Fibroblast of pulmonary artery (primary cell): ENCODE measurements at places on chromosomes 2 and 18.

DNA sequence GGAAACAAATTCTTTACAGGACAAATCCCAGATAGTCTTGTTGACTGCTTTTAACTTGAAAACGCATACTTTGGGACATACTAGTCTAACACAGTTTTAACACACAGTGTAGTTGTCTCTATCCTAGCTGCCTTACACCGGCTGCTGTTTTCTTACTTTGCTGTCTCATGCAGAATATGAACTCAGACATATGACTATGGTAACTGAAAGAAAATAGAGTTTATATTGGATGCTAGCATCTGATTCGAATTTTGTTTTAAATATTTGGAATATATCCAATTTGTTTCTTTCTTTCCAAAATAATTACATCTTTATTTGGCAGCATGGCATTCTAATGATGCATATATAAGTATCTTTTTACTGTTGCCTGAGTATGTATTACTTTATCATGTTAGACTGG, 69.8 kb downstream of the ANKRD12 start:
- no peak for DNase-seq

DNA sequence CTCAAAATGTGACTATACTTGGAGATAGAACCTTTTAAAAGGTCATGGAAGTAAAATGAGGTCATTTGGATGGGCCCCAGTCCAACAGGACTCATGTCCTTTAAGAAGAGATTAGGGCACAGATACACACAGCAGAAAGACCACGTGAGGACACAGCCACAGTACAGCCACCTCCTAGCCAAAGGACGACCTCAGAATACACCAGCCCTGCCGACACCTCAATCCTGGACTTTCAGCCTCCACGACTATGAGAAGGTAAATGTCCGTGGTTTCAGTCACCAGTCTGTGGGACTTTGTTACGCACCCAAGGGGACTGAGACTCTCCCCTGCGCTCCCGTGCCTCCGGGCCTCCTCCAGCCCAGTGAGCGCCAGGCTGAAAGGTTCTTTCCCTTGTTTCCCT, 30.2 kb upstream of the HPCAL1 start:
- DNase-seq: no peak

DNA sequence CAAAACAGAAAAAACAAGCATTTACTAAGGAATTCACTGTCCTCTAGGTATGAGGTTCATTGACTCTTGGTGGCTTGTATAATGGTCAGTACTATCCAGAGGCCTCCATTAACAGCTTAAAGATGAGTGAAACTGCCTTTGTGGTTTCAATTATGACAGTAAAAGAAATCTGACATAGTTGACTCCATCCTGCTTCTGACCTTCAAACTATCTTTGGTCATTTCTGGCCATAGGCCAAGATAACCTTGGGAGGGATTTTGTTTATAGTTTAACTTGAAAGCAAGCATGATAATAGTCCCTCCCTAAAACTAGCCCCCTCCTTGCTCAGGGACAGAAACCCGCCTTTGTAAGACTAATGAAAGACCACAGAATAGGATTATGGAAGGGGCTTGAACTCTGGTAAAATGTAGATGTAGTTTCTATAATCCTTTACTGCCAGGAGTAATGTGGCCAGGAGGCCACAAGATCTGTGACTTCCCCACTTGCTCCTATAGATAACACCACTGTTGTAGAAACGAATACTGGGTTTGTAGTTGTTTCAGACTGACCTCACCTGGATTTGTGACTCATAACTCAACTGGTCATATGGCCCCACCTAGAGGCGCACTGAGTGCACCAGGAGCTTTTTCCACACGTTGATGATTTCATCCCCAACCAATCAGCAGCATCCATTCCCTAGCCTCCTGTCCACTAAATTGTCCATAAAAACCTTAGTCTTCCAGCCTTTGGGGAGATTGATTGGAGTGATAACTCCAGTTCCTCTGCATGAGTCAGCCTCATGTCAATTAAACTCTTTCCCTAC, 8.6 kb upstream of the PLEKHM3 start:
- DNase-seq: peak; percentile 46

- DNase-seq: no peak
Observed at GRCh38 chr2:119518401-119519056, 5.8 kb downstream of the SCTR start.

DNA sequence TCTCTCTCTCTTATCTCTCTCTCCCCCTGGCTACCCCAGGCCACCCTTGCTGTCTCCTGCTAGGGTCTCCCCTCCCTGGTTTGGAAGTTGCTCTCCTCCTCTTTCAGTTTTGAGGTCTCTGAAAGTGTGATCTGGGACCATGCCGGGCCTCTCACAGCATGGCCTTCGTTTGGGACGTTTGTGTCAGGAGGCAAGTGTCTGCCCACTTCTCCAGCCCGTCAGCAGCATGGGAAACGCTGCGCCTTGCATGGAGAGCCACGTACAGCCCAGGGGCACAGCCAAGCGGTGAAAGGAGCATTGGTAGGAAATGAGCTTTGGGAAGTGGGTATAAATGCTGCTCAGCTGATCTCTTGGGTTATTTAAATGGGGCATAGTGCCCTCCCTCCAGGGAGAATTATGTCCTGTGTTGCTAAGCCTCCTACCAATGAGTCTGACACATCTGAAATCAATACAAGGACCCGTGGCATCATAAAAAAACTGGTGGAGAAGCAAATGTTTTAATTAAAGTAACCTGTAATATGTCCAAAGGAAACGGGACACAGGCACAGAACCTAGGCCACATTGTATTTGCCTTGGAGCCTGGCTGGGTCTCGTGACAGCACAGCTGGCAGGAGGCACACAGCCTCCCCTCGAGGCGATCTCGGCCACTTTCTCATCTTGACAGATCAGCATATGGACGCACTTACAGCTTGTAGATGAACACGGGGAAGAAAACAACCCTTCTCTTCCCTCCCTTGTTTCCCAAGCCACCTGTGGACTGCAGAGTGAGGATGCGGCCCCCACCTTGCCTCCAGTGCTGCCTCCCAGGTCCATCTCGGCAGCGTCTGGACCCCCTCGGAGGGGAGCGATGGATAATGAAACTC, 72.7 kb downstream of the SH3RF3 start:
- DNase-seq: no peak

GRCh38 chr2:65850695-65851094, 418.3 kb upstream of the SPRED2 start:
- no peak for DNase-seq

- no peak for DNase-seq
Observed at GRCh38 chr2:127405255-127405610, 13.0 kb upstream of the PROC start.

- DNase-seq: no peak
Observed at GRCh38 chr2:239773228-239774141, 251.7 kb downstream of the NDUFA10 start.

- peak; percentile 53 for DNase-seq
Observed at GRCh38 chr2:200077210-200077650, 121.8 kb downstream of the MAIP1 start.

DNA sequence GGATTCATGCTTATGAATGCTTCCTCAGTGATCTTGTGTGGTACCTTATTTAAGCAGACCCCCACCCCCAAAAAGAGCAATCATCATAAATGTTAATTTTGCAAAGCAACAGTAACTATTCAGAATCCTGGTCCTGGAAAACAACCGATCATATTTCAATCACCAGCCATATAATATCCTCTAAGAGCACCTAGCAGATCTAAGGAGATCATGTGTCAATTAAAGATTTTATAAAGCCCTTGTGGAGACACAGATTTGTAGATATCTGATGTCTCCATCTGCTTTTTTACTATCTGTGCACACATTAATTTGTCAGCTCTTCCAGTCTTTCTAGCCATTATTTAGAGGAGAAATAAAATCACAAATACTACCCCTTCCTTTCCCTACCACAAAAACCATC, 423.7 kb downstream of the TGIF1 start:
- DNase-seq: no peak

GRCh38 chr2:54574860-54575247, 118.7 kb downstream of the SPTBN1 start:
- DNase-seq: no peak

GRCh38 chr2:172540421-172540820, 15.5 kb upstream of the PDK1 start:
- no peak for DNase-seq

GRCh38 chr18:21369146-21369545, 127.1 kb downstream of the GREB1L start:
- no peak for DNase-seq

- DNase-seq: no peak
Observed at GRCh38 chr2:83579507-83579906, 879.6 kb downstream of the SUCLG1 start.

DNA sequence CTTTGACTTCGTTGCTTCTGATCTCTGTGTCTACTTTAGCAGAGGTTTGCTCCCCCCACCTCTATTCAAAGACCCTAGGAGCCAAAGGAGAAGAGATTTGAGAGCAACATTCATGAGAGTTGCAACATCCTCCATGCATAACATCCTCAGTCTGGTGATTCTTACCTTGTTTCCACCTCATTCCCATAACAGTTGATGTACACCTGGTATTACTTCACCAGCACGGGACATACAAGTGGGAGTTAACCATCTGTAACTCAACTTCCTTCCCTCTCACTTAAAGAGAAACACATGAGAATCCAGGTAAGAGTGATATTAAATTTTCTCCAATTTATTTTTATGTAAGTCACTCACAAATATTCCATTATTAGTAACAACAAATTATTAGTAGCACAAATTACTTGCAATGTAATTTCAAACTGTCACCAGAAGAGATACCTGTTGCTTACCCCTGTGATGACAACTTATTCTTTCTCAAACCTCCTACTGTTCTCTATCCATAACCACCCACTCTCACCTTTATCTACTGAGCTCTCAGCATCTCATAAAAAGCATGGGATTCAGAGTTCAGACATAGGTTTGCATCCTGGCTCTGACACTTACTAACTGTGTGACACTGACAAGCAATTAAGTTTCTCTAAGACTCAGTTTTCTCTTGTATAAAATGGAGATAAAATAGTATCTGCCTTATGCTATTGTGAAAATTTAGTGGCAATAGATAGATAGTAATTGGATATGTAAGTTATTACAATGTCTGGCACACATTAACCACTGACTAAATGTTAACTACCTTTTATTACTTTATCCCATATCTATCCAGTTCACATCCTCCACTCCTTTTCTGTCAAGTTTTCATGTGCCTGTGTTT, 184.6 kb upstream of the SRD5A2 start:
- no peak for DNase-seq

DNA sequence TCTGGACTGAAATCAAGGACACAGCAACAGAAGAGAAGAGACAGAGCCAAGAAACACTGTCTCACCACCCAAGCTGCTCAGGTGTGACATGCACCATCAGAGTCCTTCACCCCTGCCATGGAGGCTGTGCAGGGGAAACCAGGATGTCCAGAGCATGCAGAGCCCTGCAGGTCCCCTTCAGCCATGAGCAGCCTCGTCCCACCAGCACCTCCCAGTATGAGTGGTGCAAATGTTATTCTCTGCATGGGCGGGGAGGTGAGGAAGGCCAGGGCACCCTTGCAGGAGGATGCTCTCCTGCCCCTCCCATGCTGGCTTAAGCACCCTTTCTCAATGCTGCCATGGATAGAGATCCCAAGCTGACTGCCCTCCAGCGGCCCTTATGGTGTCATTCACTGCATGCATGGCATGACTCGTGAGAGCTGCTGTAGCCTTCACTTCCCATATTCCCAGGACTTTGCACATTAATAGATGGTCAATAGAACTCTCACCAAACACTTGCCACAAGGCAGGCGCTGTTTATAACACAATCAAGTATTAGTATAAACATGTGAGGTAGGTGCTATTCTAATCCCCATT, 171.0 kb downstream of the ANAPC1 start:
- DNase-seq: no peak

- no peak for DNase-seq
Observed at GRCh38 chr2:95393901-95394300, 8.6 kb upstream of the FAHD2A start.

GRCh38 chr2:106997204-106997603, 111.2 kb upstream of the ST6GAL2 start:
- DNase-seq: no peak

GRCh38 chr2:188776634-188777033, 197.5 kb upstream of the COL3A1 start:
- peak; percentile 81 for DNase-seq

GRCh38 chr18:26479681-26480079, 68.7 kb downstream of the KCTD1 start:
- no peak for DNase-seq

- DNase-seq: peak; percentile 14
Observed at GRCh38 chr2:138581909-138582308, 80.3 kb downstream of the SPOPL start.

GRCh38 chr2:200862532-200863000, 1.9 kb downstream of the CLK1 start:
- DNase-seq: peak; percentile 70

- peak; percentile 28 for DNase-seq
Observed at GRCh38 chr2:27891673-27892105, 1.2 kb downstream of the BABAM2 start.

DNA sequence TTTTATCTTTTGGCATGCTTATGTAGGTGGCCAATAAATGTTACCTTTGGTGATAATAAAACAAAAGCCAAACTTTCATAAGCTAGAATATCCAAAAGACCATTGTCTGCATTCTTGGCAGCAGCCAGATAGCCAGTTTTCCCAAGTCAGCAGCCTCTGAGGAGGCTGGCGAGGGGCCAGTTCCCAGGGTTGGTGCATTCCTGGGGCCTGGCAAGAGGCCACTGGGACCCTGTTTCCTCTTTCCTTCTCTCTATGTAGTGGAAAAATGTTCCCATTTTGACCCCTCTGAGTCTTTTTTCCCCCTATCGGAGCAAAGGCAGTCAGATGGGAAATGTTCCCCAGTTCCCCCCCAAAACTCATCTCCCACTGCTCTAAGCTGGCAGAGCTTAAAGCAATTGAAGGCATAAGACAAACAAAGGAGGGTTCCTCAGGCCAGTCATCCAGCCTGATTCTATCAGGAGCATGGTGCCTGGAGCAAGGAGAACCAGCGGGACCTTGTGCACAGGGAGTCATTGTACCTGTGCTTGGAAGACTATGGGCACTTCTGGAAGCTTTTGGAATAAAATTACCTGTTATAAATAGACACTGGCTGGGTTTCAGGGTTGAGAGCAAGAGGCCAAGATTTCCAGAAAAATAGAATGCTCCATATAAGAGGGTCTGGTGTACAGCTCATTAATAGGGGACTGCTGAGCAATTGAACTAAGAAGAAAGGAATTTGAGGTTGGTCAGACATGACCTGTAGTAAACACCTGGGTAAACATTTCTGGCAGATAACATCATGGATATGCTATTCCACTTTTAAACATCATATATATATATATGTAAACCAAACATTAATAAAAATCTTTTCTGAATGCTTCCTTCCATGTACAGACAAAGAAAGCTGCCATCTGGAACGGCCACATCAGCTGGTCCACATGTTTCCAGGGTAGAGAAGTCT, 63.4 kb downstream of the NCKAP5 start:
- DNase-seq: peak; percentile 80
